ENCODE measurements at places on chromosomes 16 and 17.

- no peak for DNase-seq
These were observed 51.5 kb downstream of the KNOP1 start for GRCh38 chr16:19666477-19666876.

DNA sequence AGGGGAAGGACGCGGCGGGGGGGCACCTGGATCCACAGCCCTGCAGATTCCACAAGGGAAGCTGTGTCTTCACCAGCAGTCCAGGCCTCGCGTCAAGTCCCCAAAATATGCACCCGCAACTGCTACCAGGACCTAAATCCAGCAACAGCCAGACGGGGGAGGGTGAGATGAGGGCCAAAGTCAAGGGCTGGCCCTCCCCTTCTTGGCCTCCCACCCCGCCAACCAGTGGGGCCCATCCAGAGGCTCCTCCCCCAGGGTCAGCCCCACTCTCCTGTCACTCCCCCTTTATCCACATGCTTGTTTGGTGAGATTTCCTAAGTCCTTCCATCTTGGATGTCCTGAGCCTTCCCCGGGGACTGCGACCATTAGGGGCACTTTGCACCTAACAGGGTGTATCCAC lies 138.7 kb downstream of the ENGASE start:
- no peak for DNase-seq

GRCh38 chr16:69329369-69330285 lies 761 bp downstream of the PDF start:
- no peak for DNase-seq

DNA sequence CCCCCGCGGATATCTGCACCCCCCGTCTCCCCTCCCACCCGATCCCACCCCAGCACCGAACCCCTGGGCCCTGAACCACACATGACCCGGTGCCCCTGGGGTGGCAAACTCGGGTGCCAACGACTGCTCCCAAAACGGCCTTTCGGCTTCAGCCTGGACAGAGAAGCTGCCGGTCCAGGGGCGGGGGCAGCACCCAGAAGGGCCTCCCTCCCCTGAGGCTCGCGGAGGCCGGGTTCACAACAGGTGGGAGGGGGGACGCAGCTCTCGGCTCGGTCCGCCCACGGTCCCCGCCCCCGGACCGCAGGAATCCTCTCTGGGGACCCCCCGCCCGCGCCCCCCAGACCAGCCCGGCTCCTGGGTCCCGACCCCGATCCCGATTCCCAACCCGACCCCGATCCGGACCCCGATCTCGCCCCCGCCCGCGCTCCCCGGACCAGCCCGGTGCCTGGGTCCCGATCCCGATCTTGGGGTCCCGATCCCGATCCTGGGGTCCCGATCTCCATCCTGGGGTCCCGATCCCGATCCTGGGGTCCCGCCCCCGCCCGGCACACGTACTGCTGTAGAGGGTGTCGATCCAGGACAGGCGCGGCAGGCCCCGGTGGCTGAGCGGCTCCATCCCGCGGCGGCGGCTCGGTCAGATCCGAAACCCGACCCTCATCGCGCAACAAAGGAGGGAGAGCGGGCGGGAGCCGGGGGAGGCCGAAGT lies 516 bp downstream of the ABR start:
- no peak for DNase-seq

GRCh38 chr16:60304720-60305119 lies 1570.6 kb upstream of the GOT2 start:
- DNase-seq, result no peak

DNA sequence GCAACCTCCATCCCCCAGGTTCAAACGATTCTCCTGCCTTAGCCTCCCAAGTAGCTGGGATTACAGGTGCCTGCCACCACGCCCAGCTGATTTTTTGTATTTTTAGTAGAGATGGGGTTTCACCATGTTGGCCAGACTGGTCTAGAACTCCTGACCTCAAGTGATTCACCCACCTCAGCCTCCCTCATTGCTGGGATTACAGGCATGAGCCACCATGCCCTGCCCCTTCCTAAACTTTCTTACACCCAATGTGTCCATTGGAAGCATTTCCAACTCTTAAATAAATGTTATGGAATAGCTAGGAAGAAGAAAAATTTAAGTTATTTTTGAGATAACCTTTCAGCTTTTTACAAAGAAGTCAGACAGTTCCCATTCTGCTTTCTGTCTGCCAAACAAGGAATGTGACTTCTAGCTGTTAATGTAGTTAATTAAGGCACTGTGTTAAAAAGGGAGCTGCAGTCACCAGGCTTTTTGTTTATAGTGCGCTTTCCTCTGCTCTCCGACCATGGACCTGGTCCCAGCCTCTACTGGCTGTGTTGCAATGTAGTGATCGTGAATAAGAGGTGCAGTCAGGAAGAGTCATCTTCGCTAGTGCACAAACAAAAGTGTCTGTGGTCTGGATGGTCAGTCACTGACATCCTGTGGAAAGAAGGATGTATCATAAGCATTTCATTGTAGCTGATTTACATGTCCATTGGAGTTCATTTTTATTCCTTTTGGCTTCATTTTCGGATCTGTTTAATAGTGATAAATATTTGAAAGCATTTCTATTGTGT lies 39.7 kb downstream of the USP10 start:
- DNase-seq, result peak; percentile 89

- no peak for DNase-seq
These were observed 1.5 kb downstream of the THOC6 start for GRCh38 chr16:3025032-3026002.

GRCh38 chr17:82184761-82185160 lies 27.9 kb downstream of the CCDC57 start:
- no peak for DNase-seq

- no peak for DNase-seq
These were observed 916.1 kb downstream of the KCNJ2 start for GRCh38 chr17:71085238-71086033.

DNA sequence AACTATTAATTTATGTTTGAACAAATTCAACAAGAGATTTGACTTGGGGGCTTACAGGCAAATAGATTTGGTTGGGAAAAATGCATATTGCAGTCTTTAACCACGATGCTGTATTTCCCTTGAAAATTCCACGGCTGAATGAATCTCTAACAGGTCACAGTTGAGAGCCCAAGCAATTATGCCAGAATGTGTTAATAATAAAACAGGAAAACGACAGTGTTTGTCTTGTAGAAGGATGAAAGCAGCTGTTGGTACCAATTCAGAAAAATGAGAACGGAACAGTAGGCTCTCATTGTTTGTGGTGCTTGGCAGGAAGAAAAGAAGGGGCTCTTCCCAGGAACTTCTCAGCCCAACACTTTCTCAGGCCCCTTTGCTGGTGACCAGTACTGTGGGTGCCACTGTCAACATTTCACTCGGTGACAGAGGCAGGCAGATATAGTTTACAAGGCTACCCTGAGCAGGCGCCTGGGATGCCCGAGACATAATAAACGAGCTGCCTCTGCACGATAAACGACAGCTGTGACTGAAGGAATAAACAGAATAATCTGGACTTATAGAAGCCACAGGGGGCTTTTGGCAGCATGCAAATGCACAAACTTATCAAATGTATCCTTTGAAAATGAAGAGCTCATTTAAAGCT lies 387.1 kb downstream of the HS3ST4 start:
- DNase-seq, result no peak

- DNase-seq, result no peak
These were observed 495 bp upstream of the CMTR2 start for GRCh38 chr16:71289732-71290062.

DNA sequence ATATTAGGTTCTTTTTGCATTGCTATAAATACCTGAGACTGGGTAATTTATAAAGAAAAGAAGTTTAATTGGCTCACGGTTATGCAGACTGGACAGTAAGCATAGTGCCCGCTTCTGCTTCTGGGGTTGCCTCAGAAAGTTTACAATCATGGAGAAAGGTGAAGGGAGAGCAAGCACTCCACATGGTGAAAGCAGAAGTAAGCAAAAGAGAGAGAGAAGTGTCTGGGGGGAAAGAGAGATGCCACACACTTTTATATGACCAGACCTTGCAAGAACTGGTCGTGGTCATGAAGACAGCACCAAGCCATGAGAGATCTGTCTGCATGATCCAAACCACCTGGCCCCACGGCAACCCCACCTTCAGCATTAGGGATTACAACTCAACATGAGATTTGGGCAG lies 45.4 kb downstream of the KCNJ16 start:
- no peak for DNase-seq

GRCh38 chr17:33580215-33580614 lies 287.1 kb upstream of the ASIC2 start:
- no peak for DNase-seq

GRCh38 chr17:9237661-9238301 lies 216.5 kb downstream of the NTN1 start:
- no peak for DNase-seq

- DNase-seq, result peak; percentile 85
These were observed 24.9 kb downstream of the USP31 start for GRCh38 chr16:23124315-23124714.

DNA sequence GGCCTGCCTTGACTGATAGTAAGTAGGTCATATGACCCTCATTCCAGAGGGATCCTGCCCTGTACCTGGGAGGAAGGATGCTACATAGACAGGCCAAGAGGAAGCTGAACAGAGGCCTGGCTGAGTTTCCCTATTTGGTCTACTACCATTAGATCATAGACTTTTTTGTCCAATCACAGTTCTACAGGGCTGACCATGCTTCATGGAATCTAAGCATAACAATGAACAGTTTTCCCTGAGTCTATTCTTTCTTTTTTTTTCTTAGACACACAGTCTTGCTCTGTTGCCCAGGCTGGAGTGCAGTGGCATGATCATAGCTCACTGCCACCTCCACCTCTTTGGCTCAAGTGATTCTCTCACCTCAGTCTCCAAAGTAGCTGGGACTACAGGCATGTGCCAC lies 3.9 kb downstream of the GPR179 start:
- DNase-seq, result no peak

DNA sequence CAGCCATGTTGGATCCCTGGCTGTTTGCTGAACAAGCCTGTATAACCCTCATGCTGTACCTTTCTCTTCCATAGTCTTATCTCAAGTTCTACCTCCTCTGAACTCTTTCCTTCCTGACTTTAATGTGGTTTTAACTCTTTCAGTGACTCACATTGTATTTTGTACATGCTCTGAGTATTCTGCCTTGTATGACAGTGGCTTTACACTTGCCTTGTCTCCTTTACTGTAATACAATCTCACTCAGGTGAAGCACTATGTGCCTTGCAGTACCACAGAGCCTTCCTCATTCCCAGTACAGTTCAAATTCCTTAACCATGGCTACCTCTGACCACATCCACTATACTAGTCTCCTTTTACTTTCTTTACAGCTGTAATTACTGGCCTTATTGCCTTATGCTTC lies 14.1 kb downstream of the PSMD11 start:
- no peak for DNase-seq

DNA sequence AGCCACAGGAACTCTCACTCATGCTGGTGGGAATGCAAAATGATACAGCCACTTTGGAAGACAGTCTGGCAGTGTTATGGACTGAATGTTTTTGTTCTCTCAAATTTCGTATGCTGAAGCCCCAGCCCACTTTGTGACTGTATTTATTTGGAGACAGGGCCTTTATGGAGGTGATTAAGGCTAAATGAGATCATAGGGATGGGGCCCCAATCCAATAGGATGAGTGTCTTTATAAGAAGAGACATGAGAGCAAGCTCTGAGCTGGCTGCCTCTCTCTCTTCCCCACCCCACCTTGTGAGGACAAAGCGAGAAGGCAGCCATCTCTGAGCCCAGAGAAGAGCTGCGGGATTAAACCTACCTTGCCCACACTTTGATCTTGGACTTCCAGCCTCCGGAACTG lies 21.9 kb upstream of the RAI1 start:
- no peak for DNase-seq

DNA sequence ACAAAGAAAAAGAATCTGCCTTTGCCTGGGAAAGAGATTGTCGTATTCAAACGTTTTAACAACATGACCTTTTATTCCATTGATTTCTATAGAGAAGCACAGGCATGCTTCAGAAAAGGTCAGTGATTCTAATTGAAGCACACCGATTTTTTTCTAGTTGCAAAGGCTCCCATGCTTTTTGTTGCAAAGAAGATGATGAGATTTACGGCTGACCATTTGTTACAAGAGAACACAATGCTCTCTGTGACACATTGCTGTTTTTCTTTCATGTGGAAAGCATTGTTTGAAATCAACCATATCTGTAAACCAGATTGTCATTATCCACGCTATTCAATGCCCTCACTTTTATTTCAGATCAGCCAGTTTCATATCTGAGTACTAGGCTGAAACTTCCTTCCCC lies 99.8 kb downstream of the NLK start:
- no peak for DNase-seq

DNA sequence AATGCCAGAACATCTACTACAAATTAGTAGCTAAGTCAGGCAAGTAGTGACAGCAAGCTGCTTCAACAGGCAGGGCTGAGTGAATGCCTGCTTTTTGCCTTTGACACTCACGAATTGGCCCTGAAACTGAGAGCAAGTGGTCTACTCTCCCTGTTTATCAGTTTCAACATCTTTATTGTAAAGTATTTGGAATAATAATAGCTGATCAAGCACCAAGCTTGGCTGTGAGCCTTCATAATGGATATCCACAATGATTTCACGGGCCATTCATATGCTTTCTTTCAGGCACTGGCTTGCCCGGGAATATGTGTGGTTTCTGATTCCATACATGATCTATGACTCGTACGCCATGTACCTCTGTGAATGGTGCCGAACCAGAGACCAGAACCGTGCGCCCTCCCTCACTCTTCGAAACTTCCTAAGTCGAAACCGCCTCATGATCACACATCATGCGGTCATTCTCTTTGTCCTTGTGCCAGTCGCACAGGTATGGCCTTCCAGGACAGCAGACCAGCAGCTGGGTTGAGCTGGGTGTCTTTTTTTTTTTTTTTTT lies 5.2 kb downstream of the TLCD3A start:
- no peak for DNase-seq

DNA sequence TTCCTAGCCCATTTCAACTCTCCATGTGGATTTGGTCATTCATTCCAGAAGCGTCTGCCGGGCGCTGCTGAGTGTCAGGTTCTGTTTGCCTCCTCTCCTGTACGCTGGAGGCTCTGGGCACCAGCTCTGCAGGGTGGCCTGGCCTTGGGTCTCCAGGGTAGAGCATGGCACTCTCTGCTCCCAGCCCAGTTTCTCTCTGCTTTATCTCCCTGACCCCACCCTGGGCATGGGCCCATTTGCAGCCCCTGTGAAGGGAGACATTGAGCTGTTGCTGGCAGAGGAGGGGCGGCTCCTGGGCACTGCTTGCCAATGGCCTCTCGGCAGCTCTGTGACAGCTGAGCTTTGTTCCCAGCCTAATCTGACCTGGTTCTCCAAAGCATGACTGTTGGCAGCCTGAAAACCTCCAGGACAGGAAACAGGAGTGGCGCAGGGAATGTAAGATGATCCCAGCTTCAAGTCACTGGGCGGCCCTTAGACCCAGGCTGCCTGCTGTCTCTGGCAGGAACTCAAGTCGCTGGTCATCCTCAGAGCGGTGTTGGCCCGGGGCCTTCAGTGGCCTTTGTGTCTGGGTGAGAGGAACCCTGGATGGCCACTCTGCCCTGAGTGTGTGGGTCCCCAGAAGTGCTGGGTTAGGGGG lies 146.8 kb downstream of the SEC14L1 start:
- peak; percentile 85 for DNase-seq

DNA sequence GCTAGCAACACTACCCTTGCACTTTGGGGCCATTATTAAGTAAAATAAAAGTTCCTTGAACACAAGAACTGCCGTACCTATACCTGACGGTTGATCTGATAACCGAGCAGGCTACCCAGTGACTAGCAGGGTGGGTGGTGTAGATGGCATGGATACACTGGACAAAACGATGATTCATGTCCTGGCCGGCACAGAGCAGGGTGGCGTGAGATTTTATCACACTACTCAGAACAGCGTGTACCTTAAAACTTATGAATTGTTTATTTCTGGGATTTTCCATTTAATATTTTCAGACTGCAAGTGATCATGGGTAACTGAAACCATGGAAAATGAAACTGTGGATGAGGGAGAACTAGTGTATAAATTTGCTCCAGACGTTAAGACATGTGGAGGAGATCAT lies 41.0 kb upstream of the MSI2 start:
- no peak for DNase-seq

GRCh38 chr17:9086577-9086976 lies 65.3 kb downstream of the NTN1 start:
- DNase-seq, result no peak
